Stimulated activated CD4-positive, alpha-beta T cell treated with anti-CD3 and anti-CD28 coated beads, TNF-alpha, amount 100 ng/mL, for 48 hours (primary cell): ENCODE measurements at places on chromosomes 6 and 20.

DNA sequence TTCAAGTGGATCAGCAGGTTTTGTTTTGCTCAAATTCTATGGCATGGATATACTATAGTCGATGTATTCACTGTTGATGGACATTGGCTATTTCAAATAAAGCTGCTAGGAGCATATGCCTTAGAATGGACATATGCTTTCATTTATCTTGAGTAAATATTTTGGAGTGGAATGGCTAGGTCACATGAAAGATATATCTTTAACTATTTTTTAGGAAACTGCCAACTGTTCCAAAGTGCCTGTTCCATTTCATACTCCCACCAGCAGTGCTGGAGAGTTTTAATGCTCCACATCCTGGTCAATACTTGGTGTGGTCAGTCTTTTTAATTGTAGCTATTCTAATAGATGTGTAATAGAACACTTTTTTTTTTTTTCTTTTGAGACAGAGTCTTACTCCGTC is 81.1 kb upstream of the PIM1 start:
- no peak for DNase-seq

GRCh38 chr20:47783828-47784598 is 1.3 kb downstream of the SULF2 start:
- DNase-seq = no peak

DNA sequence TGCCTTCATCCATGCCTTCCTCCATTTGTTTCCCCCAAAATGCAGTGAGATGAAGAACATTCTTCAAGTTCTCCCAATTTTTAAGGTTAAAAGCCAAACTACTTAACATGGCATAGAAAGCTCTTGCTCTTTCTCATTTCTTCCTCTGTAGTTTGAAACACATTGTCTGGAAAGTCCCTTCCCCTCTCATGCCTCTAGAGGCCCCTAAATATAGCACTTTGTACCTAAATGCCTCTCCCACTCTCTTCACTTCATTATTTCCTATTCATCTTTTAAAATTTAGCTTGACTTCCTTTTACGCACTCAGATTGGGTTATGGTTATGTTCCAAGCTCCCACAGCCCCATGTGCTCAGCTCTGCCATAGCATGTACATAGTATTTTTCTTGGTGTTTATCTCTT is 389.3 kb downstream of the HDGFL1 start:
- DNase-seq = no peak

DNA sequence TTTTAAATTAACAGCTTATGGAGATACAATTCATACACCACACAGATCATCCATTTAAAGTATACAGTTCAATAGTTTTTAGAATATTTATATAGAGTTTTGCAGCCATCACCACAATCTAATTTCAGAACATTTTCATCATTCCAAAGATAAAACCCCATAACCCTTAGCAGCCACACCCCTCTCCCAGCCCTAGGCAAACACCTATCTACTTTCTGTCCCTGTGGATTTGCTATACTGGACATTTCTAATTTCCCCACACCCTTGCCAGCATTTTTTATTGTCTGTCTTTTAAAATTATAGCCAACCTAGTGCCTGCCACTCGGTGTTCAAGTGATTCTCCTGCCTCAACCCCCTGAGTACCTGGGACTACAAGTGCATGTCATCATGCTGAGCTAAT is 23.0 kb upstream of the AKAP7 start:
- DNase-seq = no peak

GRCh38 chr6:44951253-44951747 is 376.8 kb upstream of the RUNX2 start:
- DNase-seq = no peak

DNA sequence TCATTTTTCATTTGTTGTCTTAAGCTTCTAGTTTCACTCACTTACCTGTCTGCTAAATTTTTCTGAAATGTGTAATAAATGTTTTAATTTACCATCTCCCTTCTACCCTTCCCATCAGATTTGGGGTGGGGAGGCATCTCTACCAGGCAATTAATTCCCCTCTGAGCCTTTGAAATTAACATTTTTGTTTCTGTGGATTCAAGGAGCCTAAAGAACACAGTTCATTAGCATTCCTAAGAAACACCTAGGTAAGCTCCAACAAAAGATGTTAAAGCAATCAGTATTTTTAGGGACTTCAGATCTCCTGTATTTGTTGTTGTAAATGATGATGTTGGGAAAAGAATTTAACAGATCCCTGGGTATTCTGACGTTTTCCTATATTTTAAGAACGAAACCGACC is 6.6 kb downstream of the TOP1 start:
- no peak for DNase-seq

DNA sequence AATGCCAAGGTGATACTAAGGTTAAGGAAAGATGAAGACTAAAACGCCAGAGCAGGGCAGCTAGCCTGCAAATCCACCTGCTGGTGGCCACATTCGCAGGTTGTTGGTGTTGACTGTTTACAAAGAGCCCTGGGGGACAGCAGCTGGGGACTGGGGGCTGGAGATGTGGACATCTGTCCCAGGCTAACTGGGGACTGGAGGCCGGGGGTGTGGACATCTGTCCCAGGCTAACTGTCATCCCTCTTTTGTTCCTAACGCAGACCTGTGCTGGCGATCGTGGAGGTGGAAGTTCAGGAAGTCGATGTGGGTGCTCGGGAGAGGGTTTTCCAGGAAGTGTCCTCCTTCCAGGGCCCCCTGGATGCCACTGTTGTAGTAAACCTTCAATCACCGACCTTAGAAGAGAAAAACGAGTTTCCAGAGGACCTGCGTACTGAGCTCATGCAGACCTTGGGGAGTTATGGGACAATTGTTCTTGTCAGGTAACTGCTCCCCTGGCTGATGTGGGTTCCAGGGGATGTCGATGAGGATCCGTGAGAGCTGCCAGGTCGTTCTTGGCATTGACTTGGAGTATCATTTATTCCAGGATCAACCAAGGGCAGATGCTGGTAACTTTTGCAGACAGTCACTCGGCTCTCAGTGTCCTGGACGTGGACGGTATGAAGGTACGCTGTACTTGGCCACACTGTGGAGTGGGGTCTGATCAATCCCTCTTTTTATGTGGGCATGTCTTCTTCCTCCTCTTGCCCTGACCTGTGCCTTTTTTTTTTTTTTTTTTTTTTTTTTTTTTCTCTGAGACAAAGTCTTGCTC is 87.0 kb downstream of the SERAC1 start:
- no peak for DNase-seq

- DNase-seq = no peak
These were observed 18.3 kb upstream of the GTSF1L start for GRCh38 chr20:43744966-43745730.

DNA sequence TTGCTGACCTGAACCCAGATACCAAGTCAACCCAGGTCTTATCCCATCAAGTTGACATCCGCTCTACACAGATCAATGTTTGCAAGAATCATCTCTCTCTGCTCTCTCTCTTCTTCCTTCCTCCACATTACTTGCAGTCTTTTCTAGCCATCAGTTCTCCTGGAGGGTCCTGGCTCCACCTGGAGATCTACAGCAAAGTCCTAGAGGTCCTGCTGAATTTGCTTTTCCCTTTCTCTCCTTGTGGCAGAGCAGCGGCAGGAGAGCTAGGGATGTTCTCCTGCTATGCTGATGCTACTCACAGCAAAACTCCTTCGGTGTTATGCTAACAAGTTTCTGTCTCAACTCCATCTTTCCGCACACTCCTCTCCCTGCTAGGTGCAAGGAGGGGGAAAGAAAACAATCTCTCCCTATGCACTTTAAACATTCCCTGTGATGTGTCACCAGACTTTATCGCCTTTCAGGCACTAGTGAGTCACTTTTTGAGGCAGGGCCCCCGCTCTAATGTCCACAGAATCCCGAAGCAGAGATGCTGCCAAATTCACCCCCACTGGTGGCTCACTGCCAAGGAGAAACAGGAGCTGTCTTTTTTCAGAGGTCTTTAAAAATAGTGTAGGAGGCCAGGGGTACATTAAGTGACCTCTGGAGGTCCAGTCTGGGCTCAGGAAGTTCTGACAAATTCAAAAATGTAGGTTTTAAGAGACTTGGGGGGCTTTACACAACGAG is 62.6 kb downstream of the FAM50B start:
- DNase-seq = no peak

DNA sequence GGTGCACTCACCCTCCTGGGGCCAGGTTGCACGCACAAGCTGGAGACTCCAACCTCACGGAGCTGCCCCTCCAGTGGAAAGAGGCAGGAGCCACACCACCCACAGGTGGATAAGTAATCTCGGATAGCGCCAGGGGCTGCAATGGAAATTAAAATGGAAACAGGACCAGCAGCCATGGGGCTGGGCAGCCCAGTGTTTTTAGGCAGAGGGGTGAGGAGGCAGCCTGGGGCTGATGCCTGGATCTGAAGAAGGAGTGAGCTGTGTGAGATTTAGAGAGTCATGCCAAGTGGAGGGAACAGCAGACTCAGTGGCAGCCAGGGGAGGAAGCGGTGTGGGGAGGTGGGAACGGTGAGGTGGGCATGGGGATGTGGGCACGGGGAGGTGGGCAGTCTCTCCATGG is 275.6 kb downstream of the SMOC2 start:
- no peak for DNase-seq

- no peak for DNase-seq
These were observed 3.7 kb upstream of the ZSCAN23 start for GRCh38 chr6:28446818-28447511.

DNA sequence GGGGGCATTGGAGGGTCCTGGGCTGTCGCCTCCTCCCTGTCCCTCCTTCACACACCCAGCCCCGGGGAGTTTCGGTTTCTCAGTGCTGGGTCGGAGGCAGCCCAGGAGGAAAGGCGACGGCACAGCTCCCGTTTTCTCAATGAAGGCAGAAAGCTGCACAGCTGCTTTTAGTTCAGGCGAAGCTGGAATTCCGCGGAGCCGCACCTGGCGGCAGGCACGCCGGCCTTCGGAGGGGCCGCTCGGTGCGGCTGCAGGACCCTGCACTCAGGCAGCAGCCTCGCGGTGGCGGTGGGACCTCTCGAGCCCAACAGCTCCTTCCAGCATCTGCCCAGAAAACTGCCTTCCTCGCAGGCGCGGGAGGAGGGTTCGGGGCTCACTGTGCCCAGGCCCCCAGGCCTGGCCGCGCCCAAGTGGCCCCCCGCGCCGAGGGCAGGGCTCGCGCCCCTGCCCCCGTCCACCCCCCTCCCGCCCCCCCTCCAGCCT is 4.6 kb downstream of the FOXQ1 start:
- DNase-seq = no peak

- no peak for DNase-seq
These were observed 132.5 kb upstream of the NEDD9 start for GRCh38 chr6:11364971-11365397.

- DNase-seq = peak; percentile 16
These were observed 4.8 kb downstream of the F13A1 start for GRCh38 chr6:6315660-6316059.

- no peak for DNase-seq
These were observed 3.3 kb downstream of the C20orf202 start for GRCh38 chr20:1206366-1207148.

DNA sequence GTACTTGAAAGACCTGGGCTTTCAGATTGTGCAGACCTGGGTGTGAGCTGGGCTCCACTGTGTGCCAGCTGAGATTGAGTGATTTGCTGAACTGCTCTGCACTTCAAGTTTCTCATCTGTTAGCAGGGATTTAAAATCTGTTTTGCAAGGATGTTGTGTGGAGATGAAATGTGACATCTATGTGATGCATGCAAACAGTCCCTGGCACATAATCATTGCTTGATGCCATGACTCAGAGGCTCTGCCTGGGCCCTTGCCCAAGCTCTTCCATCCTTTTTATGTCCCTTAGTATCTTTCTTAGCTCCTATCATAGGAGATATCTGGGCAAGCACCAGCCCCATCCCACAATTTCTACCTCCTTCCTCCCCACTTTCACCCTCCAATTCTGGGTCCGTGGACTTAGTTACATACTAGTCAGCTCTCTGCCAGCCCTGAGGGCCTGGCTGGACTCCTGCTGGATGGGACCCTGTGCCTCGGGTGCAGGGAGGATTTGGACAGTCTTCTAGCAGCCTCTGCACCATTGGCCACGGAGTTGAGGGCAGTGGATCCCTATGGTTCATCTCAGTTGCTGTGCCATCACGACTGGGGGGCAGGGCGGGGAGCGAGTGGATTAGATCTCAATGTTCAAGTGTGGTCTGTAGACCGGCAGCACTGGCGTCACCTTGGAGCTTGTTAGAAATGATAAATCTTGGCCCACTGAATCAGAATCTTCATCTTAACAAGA is 103.6 kb downstream of the MAP3K7 start:
- DNase-seq = no peak

DNA sequence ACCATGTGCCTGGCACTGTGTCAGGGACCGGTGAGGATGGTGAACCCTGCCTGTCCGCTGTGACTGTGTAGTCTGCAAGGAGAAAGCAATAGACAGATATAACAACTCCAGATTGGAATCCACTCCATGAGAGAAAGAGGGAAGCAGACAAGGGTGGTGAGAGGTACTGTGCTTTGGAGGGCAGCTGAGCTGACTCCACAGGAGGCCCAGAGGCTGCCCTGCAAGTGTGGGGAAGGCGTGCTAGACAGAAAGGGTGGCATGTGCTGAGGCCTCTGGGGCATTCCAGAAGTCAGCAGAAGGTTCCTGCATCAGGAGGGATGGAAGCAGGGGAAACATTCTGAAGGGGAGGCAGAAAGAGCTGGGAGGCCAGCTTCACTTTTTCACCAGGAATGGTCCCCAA is 39.3 kb upstream of the APCDD1L start:
- no peak for DNase-seq

- DNase-seq = no peak
These were observed 160.8 kb downstream of the C6orf58 start for GRCh38 chr6:127737768-127738167.

- DNase-seq = no peak
These were observed 6.0 kb downstream of the MTFR2 start for GRCh38 chr6:136244061-136244616.

DNA sequence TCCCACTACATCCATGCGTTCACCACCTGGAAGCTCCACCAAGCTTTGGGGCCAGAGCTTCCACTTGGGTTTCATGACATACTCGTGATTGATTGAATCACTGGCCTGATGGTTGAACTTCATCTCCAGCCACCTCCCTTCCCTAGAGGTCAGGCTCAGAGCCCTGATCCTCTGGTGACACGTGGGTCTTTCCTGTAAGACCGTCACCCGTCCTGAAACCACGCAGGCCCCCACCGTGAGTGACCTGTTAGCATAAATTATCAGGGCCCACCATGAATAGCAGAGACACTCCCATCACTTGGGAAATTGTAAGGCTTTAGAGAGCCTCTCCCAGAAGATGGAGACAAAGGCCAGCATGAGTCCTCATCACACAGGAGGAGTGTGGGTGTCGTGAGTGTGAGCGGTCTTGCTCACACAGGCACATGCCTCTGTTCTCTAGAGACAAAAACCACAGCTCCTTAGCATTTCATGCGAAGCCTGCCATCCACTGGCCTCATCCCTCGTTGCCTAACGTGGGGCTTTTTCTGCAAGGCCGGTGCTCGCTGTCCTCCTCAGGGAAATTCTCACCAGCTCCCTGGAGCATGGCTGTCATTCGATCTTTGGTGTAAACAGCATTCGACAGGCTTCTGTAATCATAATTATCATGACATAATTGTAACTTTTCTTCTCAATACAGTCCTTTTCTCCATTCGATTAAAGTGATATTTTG is 65.1 kb upstream of the DUSP22 start:
- DNase-seq = no peak

GRCh38 chr6:89574910-89575561 is 63.5 kb downstream of the LYRM2 start:
- no peak for DNase-seq
